ENCODE measurements at places on chromosomes 4 and X.
A peak's percentile ranks its signal among the peaks of the same experiment; 100 is the strongest.

- H3K27me3 ChIP-seq = no peaks in the 10 kb centered on the region
- no peak overlapping the region for H3K4me3 ChIP-seq
- no peaks in the 10 kb centered on the region for H3K36me3 ChIP-seq
- H3K4me1 ChIP-seq = no peaks in the 10 kb centered on the region
- H3K27ac ChIP-seq = no peak overlapping the region
These were observed 776.4 kb downstream of the TECRL start for GRCh38 chr4:63632858-63633257.

DNA sequence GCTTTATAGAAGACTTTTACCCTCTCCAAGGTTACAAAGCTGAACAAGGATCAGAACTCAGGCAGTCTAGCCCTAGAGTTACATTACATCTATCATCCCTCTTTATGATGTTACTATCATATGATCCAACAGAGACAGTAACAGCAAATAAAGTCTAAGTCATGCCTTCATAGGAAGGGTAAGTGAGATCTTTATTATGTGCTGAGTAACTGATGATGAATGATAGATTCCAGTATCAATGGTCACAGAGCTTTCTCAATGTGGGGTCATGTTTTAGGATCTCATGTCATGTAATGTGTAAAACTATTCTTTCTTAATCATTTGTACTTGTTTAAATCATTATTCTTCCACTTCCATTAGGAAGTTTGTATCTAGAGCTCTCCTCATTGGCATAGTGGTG lies 22.8 kb downstream of the ELOVL6 start:
- no peaks in the 10 kb centered on the region for H3K36me3 ChIP-seq
- H3K27me3 ChIP-seq = no peaks in the 10 kb centered on the region
- H3K4me1 ChIP-seq = no peaks in the 10 kb centered on the region
- no peak overlapping the region for H3K27ac ChIP-seq

DNA sequence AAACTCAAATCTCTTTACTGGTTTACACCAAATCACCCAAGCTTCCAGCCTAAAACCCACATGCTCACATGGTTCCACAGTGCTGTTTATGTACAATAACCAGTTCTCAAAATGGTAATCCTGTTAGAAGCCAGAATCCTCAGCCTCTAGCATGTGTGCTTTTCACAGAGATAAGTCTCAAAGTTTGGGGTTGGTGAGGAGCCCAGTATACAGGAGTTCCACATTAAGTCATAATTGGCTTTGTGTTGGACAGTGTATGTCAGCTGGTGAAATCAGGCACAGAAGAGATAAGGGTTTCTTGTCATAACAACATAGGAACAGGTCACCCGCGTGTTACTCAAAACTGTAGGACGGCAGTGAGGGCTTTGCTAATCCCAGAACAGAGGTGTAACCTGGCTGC lies at the start of gene TRIML1:
TRIML1 (plus strand) TSS at position 301 of the 400 bp plus-strand sequence. CDS start 118 bp downstream, outside the sequence.
- H3K36me3 ChIP-seq = no peaks in the 10 kb centered on the region
- H3K4me1 ChIP-seq = no peaks in the 10 kb centered on the region
- no peak within 1 kb of the TSS for H3K4me3 ChIP-seq
- H3K27ac ChIP-seq = no peak within 1 kb of the TSS
- no peak for DNase-seq

DNA sequence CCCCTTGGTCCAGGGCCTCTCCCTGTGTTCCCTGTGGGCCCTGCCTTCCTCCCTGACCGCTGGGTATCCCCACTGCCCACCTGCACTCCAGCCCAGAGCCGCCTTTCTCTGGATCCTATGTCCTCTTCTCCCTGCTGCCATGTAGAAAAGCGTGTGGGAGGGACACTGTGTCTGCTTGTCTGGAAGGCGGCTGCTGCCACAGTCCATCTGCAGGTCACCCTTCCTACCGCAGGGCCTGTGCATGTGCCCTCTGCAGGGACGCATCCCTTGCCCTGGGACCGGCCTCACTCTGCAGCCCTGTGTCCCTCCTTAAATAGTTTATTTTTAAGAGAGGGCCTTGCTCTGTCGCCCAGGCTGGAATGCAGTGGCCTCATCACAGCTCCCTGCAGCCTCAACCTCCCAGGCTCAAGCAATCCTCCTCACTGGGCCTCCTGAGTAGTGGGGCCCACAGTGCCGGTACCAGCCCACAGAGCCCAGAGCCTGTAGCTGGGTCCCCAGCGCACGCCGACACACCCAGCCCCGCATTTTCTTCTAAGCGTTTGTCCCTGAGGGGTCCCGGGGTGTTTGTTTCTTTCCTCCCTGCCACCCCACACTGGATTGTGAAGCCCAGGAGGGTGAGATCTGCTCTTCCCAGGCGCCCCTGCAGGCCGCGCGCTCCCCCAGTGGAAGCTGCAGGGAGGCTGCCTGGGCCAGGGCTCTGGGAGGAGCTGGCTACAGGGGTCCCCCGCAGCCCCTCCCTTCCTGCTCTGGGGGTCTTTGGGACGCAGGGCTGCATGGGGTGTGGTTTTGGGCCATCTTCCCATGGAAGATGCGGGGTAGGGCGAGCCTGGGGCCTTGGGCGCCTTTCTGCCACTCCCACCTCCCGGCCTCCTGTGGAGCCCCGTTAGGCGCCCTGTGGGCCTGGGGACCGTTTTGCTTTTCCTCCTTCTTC lies 12.8 kb upstream of the NAT8L start:
- no peak overlapping the region for H3K27ac ChIP-seq
- H3K4me3 ChIP-seq = peak overlapping the region; percentile 56
- H3K4me1 ChIP-seq = peaks cover 5% of the 10 kb centered on the region
- H3K27me3 ChIP-seq = peaks cover 41% of the 10 kb centered on the region
- no peak for DNase-seq
- H3K36me3 ChIP-seq = no peaks in the 10 kb centered on the region

- no peak overlapping the region for H3K27ac ChIP-seq
- H3K27me3 ChIP-seq = peaks cover 4% of the 10 kb centered on the region
- H3K4me3 ChIP-seq = no peak overlapping the region
- no peaks in the 10 kb centered on the region for H3K4me1 ChIP-seq
- peak; percentile 10 for DNase-seq
- H3K36me3 ChIP-seq = no peaks in the 10 kb centered on the region
These were observed 213.4 kb upstream of the LNX1 start for GRCh38 chr4:53804719-53805118.

- H3K36me3 ChIP-seq = no peaks in the 10 kb centered on the region
- peaks cover 8% of the 10 kb centered on the region for H3K4me1 ChIP-seq
- H3K27me3 ChIP-seq = no peaks in the 10 kb centered on the region
These were observed 102.5 kb downstream of the LARP7 start for GRCh38 chr4:112739442-112739841.

GRCh38 chr4:106953036-106953705 lies 82.9 kb downstream of the DKK2 start:
- H3K4me3 ChIP-seq = no peak overlapping the region
- no peak for DNase-seq
- no peaks in the 10 kb centered on the region for H3K27me3 ChIP-seq
- H3K27ac ChIP-seq = no peak overlapping the region
- H3K4me1 ChIP-seq = no peaks in the 10 kb centered on the region
- H3K36me3 ChIP-seq = no peaks in the 10 kb centered on the region

Measured in naive B cell (primary cell).